OCI-LY7 (cell line): ENCODE measurements at places on chromosomes 4 and X.

DNA sequence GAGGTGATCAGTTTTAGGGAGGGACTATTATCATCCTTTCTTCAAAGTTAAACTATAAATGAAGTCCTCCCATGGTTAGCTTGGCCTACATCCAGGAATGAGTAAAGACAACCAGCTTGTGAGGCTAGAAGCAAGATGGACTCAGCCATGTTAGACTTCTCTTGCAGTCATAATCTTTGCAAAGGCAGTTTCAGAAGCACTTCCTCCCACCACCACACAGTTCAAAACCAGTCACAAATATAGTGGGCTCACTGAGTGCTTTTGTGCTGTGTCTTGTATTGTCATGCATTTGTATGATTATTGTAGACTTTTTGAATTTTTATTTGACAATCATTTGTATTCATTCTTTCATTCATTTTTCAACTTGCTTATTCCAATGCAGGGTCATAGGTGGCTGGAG, 204.5 kb downstream of the ZNF674 start:
- no peak for DNase-seq

GRCh38 chr4:139278485-139278884, 1.5 kb downstream of the MGARP start:
- DNase-seq = no peak

DNA sequence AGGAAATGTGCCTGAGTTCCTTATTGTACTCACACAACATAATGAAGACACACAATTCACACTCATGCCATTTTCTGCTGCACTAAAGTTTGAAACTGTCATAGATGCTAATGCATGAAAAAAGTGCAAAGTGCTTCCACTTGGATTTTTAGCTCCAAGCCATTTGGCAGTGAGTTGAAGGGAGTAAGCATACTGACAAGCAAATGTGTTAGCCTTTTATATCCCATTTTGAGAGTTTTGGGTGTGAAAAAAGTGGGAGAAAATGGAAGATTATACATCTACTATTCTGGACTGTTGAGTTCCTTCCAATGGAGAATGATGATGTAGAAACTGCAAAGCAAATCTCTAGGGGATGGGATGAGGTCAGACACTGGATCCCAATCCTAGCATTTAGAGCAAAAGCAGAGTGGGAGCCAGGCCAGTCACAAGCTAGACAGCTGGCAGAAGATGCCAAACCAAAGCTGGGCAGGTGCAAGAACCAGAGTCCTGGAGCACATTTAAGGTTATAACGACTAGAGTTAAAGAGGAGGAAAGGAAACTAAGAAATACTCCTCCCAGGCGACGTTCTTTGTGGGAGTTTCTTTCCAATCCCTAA, 216.8 kb downstream of the FBXO8 start:
- DNase-seq = no peak

DNA sequence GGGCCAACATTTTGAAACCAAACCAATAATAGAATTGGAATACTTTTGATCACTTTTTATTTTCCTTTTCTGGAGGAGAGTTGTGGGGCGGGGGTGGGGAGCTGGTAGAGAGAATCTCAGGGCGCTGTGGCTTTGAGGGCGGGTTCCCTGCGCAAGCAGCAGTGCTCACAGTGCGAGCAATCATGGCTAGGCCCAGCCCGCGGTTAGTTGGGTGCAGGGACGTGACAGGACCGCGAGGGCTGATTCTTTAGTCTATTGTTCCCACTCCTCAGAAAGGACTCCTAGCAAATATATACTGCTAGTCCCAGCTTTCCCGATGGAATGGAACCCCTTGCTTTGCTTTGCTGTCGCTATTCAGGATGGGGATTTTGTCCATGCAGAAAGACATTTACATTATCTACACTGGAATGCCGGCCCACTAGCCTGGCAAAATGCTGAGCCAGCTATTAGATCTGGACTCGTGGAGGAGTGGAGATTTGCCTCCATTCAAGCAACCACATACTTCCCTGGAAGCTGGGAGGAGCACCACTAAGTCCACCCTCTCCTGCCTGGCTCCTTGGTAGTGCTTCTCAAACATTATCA, 23.9 kb upstream of the APLN start:
- DNase-seq = no peak

DNA sequence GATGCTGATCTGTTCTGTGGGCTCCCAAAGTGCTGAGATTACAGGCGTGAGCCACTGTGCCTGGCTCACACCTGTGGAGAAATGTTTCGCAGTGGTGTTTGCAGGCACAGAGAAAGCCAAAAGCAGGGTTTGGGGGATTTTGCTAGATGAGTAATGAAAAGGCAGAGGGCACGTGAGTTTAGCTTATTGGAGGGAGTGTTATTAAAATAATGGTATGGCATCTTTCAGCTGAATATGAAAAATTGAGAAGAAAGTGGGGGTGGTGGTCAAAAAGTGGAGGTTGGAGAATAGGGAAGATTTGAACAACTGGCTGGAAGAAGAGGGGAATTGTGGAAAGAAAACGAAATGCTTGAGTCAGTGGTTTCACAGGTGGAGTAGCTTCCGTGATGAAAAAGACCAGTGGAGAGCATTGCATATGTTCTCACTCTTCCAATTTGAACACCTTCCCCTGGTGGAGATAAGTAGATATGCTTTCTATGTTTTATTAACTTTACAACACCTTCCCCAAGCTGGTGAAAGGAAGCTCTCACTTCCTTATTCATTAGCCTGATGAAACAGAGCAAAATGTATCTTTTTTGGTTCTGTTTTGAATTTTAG, 1.1 kb upstream of the CHST7 start:
- DNase-seq = peak; percentile 70

- DNase-seq = peak; percentile 61
These were observed 124.2 kb downstream of the NFKB1 start for GRCh38 chr4:102625232-102625930.

DNA sequence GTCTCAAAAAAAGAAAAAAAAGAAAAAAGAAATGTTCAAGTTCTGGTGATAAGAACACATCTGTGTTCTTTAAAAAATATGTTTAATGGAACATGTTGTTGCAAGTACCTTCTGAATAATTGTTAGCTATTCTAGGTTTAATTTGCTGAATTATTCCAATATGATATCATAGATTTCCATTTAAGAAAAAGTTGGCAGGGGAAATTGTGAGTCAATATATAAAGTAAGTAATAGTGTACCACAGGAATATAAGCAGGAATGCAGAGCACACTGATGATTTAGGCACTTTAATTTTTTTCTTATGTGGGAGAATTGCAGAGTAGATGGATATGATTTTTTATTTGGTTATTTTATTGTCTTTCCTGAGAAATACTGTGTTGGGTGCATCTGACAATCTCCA, 190.7 kb downstream of the RPA4 start:
- DNase-seq = no peak

DNA sequence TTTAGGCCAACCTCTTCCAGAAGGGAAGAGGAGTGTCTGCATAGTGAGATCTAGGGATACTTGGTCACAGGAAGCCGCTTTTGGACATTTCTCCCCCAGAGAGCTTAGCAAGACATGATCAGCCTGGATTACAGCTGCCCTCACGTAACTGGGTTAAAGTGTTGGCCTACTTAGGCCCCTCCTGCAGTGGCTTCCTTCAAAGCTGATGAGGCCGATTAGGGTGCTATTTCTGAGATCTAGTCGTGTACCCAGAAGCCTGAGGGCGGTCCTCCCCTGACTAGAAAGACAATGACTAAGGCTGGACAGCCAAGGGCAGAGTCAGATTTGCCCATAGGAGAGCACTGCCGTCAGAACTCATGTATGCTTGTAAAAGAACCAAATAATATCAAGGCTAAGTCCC, 135.0 kb downstream of the AMMECR1 start:
- no peak for DNase-seq

- peak; percentile 11 for DNase-seq
These were observed 58.6 kb upstream of the P2RY10 start for GRCh38 chrX:78886550-78886949.

- DNase-seq = no peak
These were observed 32.2 kb downstream of the COPS4 start for GRCh38 chr4:83067058-83067639.

DNA sequence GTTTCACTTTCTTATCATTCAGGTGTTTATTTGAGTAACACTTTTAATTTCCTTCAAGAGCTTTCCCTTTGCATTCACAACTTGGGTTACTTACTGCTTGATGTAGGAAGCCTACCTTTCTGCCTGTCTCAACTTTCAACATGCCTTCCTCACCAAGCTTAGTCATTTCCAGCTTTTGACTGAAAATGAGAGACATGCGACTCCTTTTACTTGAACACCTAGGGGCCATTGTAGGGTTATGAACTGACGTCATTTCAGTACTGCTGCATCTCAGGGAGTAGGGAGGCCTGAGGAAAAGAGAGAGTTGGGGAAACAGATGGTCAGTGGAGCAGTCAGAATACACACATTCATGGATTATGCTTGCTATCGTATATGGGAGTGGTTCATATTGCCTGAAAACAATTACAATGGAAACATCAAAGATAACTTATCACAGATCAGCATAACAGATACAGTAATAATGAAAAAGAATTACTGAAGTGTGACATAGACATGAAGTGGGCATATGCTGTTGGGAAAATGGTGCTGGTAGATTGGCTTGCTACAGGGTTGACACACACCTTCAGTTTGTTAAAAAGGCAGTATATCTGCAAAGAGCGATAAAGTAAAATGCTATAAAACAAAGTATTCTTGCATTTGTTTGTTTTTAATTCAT, 25.7 kb downstream of the USP53 start:
- no peak for DNase-seq

- DNase-seq = no peak
These were observed 19.0 kb downstream of the CPEB2 start for GRCh38 chr4:15021311-15021710.

GRCh38 chr4:145196747-145197146, 16.4 kb upstream of the OTUD4 start:
- DNase-seq = no peak

GRCh38 chr4:6845574-6845973, 63.0 kb downstream of the KIAA0232 start:
- no peak for DNase-seq

DNA sequence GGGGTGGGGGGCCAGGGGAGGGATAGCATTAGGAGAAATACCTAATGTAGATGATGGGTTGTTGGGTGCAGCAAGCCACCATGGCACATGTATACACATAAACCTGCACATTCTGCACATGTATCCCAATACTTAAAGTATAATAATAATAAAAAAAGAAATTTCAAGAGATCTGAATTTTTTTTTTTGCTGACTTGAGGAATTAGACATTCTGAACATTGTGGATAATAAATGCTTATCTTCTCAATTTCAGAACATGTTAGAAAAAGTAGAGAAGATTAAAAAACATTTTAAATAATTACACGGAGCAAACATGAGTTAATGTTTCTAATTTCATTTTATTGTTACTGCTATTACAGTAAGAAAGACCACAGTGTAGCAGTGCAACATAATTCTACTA, 230.4 kb downstream of the DTHD1 start:
- DNase-seq = no peak

- no peak for DNase-seq
These were observed 17.7 kb downstream of the MSN start for GRCh38 chrX:65685112-65685511.

DNA sequence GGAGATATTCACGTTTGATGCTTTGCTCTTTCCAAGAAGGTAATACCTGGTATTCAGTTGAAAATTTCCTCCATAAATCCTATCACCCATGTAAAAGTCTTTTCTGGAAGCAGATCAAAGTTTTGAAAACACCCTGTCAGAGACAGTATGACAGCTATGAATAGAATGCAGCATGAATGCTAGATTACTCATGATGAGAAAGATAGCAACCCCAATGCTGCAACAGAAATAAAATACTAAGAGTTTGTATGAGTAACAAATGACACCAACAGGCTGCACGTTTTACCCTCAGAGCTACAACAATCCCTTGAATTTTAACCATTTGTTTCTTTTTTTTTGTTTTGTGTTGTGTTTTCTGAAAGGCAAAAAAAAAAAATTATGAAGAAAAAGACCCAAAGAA, 108.6 kb downstream of the ARHGAP6 start:
- no peak for DNase-seq

DNA sequence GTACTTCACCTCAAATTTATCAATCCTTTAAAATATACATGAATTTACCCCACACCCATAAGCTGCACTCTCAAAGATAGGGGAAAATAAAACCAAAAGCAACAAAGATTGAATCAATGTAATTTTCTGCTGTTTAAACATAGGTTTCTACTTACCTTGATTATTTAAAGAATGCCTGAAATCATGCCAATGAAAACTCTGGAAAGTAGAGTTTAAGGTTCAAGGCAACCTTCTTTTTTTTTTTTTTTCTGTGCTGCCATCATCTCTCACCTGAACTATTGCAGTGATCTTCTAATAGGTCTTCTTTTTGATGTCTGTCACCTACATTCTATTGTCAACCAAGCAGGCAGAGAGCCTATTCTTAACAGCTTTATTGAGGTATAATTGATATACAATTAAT, 682.1 kb downstream of the IL1RAPL1 start:
- DNase-seq = no peak

DNA sequence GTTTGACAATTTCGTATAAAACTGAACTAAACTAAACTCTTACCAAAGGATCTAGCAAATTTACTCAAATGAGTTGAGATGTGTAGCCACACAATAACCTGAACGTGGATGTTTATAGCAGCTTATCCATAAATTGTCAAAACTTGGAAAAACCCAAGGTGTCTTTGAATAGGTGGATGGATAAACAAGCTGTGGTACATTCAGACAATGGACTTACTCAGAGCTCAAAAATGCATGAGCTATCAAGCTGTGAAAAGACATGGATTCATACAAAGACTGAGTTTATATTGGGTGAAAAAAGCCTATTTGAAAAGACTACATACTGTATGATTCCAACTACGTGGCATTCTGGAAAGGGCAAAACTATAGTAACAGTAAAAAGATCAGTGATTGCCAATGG, 69.5 kb downstream of the LARP1B start:
- no peak for DNase-seq

DNA sequence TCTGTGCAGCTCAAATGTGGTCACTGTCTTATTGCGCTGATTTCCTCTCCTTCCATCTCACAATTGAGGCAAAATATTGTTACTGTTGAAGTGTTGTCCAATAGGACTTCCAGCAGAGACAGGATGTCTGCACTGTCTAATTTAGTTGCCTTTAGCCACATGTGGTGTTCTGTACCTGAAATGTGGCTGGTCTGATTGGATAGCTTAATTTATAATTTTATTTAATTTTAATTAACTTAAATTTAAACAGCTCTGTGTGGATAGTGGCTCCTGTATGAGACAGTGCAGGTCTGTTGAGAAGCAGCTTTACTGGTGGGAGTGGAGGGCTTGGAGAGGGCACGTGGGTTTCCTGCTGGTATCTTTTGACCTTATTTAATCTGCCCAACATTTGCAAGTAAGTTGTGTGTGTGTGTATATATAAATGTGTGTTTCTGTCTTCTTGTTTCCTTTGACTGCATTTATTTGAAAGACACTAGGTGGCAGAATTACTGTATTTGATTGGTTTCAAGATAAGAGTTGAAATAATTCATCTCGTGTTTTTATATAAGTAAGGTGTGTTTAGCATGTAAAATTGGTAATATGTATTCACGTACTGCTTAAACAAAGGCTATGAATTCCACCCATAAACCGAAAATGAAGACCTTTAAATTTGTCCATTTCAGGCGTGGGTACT, 55.3 kb upstream of the MSANTD1 start:
- peak; percentile 16 for DNase-seq

- DNase-seq = no peak
These were observed 7.7 kb upstream of the ADD1 start for GRCh38 chr4:2835978-2836377.

GRCh38 chr4:176290520-176290919, 21.5 kb upstream of the ASB5 start:
- no peak for DNase-seq
